ENCODE measurements at places on chromosomes 3 and 15.
A peak's percentile ranks its signal among the peaks of the same experiment; 100 is the strongest.

DNA sequence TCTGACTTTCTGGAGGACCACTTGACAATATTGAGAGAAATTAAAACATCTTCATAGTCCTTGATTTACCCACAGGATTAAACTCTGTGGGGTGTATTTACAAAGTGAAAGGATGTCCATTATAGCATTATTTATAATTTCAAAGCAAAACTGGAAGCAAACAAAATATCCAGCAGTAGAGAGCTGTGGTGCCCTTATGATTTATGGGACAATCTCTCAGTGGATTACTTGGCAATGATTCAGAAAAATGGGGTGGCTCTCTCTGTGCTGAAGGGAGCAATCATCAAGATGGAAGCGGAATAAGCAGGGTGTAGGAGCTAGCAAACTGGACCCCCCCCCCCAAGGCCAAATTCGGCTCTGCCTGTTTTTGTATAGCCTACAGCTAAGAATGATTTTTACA, 9.0 kb downstream of the PPCDC start:
- DNase-seq, result no peak

DNA sequence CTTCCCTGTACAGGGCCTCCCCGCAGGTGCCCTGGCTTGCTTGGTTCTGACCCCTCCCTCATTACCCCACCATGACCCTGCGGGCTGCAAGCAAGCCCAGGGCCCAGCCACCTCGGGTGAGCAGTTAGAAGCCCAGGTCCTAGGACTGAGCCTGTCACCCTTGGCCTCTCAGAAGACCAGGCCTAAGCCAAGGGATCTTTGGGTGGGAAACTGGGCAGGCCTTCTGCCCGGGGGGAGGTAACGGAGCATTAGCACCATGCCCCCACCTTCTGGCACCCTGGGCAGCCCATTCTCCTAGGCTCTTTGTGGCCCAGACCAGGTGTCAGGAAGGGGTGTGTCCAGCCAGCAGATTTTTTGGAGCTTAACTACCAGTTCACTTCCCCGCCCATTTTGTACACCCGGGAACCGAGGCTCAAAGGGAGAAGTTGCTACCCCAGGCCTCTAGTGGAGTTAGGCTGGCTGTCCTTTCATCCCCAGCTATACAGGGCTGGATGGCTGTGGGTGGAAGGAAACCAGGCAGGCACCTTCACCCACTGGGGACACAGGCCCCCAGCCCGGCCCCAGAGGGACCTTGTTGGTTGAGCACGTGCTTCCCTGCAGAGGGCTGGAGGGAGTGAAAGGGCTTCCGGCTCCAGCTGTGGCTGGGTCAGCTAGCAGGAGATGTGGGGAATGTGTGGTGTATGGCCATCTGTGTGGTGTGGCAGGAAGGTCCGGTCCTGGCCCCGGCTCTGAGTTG, 1.4 kb downstream of the CSK start:
- DNase-seq, result peak; percentile 57

- peak; percentile 58 for DNase-seq
Measured at GRCh38 chr3:129238945-129239705, 10.3 kb upstream of the COPG1 start.

DNA sequence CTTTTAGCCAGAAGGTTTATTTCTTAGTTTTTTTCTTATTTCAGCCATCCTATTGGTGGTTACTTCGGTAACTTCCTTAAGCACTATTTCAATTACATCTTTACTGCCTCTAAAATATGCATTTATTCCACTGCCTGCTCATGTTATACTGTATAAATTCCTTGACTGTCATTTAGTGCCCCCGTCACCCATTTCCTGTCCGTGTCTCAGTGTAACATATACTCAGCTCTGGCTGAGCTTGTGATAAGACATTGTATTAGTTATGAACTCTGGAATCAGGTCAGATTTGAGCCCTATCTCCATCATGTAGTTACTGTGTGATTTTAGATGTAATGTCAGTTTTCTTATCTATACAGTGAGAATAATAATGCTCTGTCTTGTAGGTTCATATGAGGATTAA, 24.2 kb downstream of the PIAS1 start:
- no peak for DNase-seq

DNA sequence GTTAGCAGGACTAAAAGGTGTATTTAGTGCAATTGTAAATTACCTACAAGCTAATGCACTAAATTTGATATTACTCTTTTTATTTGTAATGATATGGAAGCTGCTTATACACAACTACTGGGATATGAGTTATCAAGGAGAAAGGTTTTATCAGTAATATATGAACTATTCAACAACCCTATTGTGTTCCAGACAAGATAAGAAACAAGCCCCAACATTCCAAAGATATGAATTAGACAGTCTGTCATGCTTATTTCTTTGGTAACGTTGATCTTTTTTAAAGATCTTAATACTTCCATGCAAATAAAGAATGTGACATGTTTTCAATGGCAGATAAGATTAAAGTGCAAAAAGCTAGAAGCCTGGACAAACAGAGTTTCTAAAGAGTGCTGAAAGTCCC, 314.0 kb upstream of the THBS1 start:
- no peak for DNase-seq

DNA sequence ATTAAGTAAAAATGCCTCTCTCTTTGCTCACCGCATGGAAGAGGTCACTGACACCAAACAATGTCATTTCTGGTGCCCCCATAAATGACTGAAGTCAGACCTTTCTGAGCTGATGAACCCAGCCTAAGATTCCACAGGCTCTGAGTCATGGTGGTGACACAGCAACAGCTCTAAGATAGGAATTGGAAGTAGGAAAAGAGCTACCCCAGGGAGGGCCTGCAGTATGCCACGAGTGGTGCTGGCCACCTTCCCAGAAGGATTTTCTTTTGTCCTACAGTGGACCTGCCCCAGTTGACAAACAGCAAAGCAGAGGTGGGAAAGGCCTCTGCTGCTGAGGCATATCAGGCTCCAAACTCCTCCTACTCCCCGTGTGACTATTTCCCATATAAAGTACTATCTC, 208.1 kb downstream of the MINAR1 start:
- DNase-seq, result no peak

DNA sequence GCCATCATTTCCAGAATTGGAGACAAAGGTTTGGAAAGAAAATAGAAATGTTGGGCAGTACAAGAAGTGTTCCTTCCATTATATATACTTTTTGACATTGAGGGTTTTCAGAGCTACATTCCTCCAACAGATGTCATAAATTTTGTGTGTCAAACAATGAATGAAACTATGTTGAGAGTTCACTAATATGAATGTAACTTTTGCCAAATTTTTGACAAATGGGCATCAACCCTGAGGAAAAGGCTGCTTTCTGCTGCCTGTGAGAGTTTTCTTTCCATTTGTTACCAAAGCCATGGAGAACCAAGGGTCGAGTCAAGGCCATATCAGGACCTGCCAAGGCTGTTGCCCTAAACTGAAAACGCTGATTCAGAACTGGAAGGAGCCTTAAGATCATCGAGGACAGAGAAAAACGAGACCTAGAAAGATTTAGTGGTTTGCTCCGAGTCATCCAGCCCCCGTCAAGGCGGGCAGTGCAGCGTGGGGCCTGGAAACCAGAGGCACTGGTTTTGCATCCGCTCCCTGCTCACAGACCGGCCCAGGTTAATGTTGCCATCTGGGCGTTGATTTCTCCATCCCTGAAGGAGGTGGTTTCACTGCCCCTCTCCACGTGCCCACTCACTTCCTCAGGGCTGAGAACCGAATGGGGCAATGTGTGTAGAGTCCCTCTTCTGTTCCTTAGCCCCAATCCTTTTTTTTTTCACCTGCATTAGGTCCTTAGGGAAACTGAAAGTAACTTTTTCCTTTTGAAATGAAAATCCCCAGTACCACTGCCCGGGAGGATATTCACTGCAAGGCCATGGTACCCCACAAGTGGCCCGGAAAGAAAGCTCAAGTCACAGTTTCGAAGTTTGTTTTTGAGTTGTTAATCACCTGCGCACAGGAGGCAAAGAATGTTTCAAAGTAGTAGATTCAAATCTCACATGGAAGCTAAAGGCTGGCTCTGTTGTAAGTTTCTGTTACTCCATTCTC, 32.8 kb downstream of the TPM1 start:
- peak; percentile 39 for DNase-seq

- no peak for DNase-seq
Measured at GRCh38 chr3:86029590-86029989, 961.4 kb downstream of the VGLL3 start.

- no peak for DNase-seq
Measured at GRCh38 chr3:123508178-123508577, 59.3 kb upstream of the ADCY5 start.

- DNase-seq, result no peak
Measured at GRCh38 chr3:127171320-127171719, 21.6 kb upstream of the PRR23E start.

- DNase-seq, result no peak
Measured at GRCh38 chr3:176431991-176432390, 765.3 kb downstream of the TBL1XR1 start.

DNA sequence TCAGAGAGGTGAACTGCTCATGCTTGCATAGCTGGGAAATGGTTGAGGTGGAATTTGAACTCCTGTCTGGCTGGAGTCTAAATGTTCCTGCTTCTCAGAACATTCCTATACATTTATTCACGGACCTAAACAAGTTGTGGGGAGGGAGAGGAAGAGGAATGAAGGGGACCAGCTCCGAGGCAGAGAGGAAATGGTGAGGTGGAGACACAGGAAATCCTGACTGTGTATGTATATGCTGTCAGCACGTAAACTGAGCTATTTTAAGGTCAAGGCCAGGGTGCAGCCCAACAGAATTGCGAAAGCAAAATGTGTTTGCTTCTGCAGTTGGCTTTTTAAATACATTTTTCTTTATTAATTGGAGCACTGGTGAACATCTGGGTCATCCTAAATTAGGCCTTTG, 74.1 kb upstream of the POMGNT2 start:
- peak; percentile 56 for DNase-seq

DNA sequence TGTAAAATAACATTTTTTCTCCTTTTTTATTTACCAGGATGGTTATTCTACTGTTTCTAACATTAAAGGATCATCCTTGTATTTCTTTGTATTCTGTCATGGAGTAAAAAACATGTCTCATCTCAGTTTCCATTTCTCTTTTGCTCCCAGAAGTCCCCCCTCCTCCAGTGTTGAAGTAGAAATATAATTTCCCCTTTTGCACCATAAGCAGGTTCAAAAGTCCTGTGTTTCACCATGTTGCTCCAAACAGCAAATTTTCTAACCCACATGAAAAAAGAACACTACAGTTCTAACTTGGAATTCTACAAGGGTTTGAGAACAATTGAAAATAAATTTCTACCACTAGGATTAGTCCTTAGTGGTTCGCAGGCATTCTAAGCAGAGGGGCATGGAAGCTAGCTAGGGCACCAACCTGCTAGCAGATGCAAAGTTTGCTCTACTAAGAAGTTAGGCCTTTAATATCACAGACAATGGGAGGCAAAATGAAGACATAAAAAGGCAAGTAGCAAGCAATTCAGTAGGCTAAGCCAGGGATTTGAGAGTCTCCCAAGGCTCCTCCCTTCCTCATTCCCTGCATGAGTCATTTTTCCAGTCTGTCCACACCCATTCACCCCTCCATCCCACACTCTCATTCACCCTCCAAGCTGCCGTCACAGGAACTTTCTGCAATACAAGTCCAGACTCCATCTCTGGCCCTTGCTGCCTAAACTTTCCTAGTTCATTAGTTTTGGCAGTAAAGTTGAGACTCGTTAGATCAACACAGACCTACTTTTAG, 2.3 kb upstream of the MBNL1 start:
- peak; percentile 84 for DNase-seq

- DNase-seq, result no peak
Measured at GRCh38 chr15:66095871-66096687, 157.5 kb downstream of the MEGF11 start.

DNA sequence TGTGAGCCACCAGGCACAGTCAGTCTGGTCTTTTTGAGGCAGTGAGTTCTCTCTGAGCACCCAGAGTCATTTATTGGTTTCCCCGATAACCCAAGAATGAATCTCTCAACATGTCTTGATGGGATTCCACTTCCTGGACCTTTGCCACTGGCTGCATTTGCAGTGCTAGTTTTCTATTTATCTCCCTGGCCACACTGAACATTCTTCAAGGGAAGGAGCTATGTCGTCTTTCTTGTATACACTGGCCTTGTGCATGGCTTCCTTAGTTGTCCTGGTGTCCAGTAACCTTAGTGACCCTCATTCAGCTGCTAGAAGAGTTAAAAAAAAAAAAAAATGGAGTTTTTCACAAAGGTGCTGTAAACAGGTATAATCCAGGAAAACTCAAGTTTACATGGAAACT, 64.9 kb upstream of the CMTM7 start:
- DNase-seq, result no peak

DNA sequence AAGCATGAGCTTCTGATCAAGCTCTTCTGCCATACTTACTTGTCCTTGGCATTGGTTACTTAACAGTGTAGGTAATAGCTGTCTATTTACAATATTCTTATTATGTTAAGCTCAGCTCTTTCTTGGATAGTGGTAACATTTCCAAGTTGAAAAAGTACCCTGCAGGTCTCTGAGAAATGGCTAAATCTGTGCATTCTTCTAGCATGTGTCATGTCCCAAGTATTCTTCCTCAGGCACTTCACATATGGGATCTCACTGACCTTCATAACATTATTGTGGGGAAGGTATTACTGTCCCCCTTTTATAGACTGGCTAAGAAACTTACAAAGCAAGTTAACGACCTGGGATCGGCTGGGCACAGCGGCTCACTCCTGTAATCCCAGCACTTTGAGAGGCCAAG, 236.1 kb downstream of the RORA start:
- DNase-seq, result no peak

DNA sequence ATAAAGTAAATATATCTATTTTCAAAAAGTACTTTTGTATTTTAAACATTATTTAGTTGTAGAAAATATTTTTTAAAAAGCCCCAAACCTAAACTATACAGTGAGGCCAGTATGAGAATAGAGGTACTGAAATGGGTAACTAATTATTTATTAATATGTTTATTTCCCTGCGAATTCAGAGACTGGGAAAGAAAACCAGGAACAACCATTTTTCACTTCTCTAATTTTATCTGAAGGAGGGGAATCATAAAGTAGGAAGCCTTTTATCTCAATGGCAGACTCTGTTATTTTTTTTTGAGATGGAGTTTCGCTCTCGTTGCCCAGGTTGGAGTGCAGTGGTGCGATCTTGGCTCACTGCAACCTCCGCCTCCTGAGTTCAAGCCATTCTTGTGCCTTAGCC, 63.6 kb upstream of the TRAK1 start:
- no peak for DNase-seq

- no peak for DNase-seq
Measured at GRCh38 chr3:147838652-147839051, 429.5 kb downstream of the ZIC1 start.

- DNase-seq, result no peak
Measured at GRCh38 chr15:64522226-64522823, 61.9 kb downstream of the ZNF609 start.

- peak; percentile 93 for DNase-seq
Measured at GRCh38 chr3:16884084-16884747, 539 bp upstream of the PLCL2 start.

- peak; percentile 92 for DNase-seq
Measured at GRCh38 chr15:70095408-70096214, 2.1 kb downstream of the TLE3 start.

DNA sequence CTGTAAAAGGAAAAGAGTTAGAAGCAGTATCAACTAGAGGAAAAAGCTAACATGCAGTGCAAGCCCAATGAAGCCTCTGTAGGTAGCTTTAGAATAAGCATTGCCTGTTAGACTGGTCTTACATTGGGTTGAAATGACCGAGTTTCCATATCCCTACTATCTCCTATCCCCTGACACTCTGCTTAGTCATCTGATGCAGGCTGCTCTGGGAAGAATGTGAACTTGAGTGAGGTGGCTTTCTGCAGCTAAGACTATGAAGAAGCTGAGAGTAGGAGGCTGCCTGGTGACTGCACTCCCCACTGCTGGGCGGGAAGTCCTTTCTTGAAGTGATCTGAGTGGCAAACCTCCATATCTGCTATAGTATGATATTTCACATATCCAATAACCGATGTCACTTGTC, 64.7 kb downstream of the OXSM start:
- DNase-seq, result no peak

Measured in upper lobe of left lung (tissue), 6 donors.